ENCODE measurements at places on chromosomes 7 and 10. TPM values are rescaled to one million over a fixed set of nuclear protein-coding genes. Genes with fewer than 3 reads are reported as not detected.
A peak's percentile ranks its signal among the peaks of the same experiment; 100 is the strongest.

The GPR15LG gene
- polyA plus RNA-seq, result not detected

The GCC1 gene
- 18.9 TPM for polyA plus RNA-seq

The TUBB8 gene
- polyA plus RNA-seq, result 0.43 TPM

The P4HA1 gene
- 49.5 TPM for polyA plus RNA-seq

DNA sequence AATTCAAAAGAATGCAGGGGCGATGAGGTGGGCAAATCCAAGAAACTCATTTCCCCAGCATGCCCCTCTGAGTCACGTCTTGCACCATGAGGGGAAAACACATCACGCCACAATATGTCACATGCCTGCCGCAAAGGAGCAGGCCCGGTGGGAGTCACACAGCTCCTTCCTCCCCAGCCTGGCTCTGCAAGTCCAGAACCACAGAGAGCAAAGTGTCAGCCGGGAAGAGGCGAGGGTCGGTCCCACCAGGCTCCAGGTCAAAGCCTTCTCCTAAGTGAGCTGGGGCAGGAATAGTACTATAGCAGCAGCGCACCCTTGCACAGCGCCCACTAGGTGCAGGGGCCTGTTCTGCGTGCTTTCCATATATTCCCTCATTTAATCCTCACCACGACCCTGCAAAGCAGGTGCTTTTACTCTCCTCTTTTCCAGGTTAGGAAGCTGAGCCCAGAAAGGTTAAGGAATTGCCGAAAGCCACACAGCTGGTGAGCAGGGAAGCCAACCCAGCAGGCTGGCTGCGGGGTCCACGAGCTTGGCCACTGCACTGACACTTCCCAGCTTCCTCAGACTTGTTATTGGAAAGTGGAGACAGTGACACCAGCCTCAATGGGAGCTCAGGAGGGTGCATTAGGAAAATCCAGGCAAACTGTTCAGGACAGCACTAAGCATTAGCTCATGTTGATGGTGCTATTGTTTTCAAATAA lies 94.0 kb upstream of the ZMIZ1 start:
- DNase-seq, result no peak

GRCh38 chr7:108028111-108028510 lies 25.1 kb upstream of the LAMB1 start:
- DNase-seq, result no peak

DNA sequence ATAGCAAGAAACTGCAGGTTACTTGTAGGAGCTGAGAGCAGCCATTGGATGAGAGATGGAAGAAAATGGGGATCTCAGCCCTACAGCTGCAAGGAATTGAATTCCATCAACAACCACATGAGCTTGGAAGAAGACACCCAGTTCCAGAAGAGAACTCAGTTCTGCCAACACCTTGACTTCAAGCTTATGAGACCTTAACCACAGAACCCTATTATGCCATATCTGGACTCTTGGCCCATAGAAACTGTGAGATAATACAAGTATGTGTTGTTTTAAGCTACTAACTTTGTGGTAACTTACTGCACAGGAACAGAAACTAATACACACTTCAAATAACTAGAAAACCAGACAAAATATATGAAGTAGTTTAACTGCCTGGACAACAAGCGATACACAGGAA lies 212.4 kb upstream of the CACNA2D1 start:
- no peak for DNase-seq

- no peak for DNase-seq
Observed at GRCh38 chr7:110522761-110523200, 568.1 kb upstream of the LRRN3 start.

DNA sequence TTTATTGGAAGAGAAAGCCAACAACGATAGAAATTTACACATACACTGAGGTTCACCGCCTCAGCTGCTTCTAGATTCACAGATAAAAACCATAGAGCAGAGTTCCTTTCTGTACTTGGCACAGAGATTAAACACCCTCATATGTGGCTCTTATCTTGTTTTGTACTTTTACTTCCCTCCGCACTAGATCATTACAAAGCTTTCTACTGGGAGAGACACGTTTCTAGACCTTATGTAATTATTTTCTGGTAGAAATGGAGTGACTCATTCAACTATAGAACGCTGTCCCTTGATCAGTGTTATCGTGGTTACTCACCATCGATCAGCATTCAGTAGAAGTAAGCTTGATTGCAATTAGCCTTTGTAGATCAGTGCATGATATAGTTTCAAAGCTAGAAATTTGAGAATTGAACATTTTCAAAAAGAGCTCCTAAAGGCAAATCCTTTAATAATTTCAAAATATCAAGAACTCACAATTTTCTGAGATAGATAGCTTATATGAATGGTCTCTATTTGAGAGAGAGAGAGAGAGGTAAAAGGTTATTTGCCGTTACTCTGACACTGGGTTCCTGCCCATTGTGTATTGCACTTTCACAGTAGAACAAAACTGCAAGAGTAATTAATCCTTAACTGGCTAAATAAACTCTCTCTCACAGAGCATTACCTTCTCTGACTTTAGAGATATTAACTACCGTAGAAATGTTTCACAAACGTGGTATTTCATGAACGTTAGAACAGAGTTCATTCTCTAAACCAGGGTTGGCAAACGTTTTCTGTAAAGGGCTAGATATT lies 26.1 kb upstream of the DNAJC1 start:
- DNase-seq, result no peak

GRCh38 chr7:132511387-132511786 lies 64.9 kb downstream of the PLXNA4 start:
- no peak for DNase-seq

DNA sequence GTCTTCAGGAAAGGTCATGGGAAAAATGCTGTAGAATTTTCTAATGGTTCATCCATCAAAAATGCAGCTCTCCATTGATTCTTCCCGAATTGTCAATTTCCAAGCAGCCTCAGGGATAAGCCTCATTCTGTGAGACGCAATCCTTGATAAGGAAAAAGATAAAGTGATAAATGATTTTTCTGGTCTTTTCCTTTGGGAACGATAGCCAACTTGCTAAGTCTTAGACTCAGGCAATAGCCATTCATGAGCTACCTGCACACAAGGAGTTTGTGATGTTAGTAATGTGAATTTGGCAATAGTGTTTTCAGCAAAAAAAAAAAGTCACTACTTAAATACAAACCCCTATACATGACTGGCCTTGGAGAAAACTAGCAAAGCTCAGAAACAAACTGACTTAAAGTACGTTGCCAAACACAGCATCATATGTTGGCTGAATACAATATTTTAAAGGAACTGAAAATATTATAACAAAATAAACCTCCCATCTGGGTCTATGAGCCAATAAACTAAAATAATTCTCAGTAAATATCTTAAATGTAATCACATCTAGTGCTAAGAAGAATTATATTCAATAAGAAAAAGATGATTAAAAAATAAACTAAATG lies 75.5 kb downstream of the KLF6 start:
- no peak for DNase-seq

DNA sequence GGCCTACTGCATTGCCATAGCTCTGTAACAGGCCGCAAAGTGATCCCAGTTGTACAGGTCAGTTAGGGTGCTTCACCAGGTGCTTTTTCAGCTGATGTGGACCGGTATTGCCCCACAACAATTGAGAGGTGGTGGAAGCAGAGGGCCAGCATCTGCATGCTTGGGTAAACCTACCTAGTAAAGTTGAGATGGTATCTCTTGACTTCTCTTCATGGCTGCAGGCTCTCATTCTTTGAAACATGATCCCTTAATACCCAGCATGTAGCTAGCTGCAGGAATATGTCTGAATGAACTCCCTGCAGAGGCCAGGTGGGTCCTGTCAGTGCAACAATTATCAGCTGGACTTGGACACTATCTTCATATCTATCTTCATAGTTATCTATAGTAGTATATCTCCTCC lies 60.7 kb upstream of the CCDC6 start:
- no peak for DNase-seq

DNA sequence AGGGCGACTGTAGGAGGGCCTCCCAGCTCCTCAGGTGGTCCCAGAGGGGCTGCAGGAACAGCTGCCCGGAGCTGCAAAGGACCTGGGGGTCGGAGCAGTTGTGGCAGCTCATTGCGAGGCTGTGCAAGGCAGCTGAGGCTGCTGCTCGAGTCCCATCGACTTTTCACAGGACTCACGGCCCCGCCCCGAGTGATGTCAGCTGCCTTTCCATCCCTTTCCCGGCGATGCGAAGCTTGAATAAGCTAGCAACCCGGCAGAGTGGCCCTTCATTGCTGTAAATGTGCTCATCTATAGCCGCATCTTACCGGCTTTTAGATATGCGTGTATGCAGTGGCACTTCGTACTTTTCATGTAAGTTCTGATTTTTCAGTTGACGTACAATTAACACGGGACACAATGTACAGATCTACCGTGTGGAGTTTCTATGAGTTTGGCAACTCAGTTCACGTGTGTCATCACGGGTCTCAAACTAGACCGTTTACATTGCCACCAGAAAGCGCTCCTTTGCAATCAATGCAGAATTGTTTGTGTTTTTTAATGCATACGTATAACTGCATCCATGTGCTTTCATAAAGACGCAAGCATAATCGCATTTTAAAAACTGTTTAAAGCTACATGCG lies at the start of gene CH25H:
Gene CH25H, minus strand, starts transcription at position 137 of the 620 bp plus-strand sequence. Its CDS starts 25 bp downstream, at position 112.
- peak; percentile 27 for DNase-seq

DNA sequence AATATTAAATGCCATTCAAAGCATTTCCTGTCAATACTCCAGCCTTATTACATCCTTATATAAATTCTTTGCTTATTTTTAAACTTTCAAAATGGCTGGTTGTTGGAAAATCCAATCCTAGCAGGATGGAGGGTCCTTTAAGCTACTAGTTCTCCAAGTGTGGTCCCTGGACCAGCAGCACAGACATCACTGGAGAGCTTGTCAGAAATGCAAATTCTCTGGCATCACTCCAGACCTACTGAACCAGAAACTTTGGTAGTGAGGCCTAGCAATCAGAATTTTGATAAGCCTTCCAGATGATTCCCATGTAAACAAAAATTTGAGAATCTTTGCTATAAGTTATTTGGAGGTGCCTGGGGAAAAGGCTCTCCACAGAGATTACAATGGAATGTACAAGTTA lies 43.8 kb downstream of the CALCR start:
- DNase-seq, result no peak

- no peak for DNase-seq
Observed at GRCh38 chr7:147300293-147300692, 1183.7 kb downstream of the CNTNAP2 start.

GRCh38 chr10:88159127-88159829 lies 295.9 kb downstream of the PTEN start:
- no peak for DNase-seq

Data from naive B cell (primary cell).